Sigmoid colon (tissue), 7 donors: ENCODE measurements at places on chromosomes 2 and 18. TPM values are rescaled to one million over a fixed set of nuclear protein-coding genes. Genes with fewer than 3 reads are reported as not detected.
A peak's percentile ranks its signal among the peaks of the same experiment; 100 is the strongest.

DNA sequence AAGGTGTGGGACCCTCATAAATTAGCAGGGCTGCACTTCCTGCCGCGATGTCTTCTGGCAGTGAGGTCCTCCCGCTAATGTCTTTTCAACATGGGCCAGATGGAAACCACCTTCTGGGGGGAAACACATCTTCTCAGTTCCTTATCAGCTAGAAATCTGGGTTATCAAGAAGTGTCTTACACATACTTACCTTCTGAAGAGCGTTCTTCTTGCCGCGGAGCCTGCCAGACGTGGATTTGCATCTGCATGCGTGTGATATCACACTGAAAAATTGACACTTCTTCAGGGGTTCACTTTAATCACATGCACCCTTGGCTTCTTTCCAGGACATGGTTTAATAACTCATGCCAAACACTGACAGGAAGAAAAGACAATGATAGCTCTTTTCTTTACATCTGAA lies 163.5 kb upstream of the SOX11 start:
- no peak for DNase-seq
- H3K27me3 ChIP-seq = no peaks in the 10 kb centered on the region

GRCh38 chr2:59583173-59583765 lies 970.2 kb downstream of the BCL11A start:
- no peaks in the 10 kb centered on the region for H3K27me3 ChIP-seq
- no peak overlapping the region for H3K4me3 ChIP-seq
- DNase-seq = no peak
- H3K27ac ChIP-seq = no peak overlapping the region
- H3K4me1 ChIP-seq = no peaks in the 10 kb centered on the region

DNA sequence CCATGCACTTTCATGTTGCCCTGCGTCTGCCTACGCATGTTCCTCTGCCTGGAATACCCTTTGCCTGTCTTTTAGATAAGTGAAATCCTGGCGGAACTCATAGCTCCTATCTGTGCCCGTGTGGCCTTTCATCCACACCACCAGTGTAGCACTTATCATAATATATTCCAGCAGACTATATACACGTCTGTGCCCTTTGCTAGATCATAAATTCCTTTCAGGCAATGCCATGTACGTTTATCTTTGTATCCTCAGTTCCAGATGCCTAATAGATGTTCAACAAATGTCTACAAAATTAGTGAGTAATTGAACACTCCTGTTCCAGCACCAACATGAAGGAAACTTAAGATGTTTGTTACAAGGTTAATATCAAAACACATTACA lies 106.9 kb downstream of the COLEC12 start:
- no peaks in the 10 kb centered on the region for H3K27me3 ChIP-seq
- no peak overlapping the region for H3K27ac ChIP-seq
- H3K4me1 ChIP-seq = peaks cover 47% of the 10 kb centered on the region
- DNase-seq = no peak
- H3K36me3 ChIP-seq = no peaks in the 10 kb centered on the region

PXDN gene
- total RNA-seq = 58.1 TPM

DNA sequence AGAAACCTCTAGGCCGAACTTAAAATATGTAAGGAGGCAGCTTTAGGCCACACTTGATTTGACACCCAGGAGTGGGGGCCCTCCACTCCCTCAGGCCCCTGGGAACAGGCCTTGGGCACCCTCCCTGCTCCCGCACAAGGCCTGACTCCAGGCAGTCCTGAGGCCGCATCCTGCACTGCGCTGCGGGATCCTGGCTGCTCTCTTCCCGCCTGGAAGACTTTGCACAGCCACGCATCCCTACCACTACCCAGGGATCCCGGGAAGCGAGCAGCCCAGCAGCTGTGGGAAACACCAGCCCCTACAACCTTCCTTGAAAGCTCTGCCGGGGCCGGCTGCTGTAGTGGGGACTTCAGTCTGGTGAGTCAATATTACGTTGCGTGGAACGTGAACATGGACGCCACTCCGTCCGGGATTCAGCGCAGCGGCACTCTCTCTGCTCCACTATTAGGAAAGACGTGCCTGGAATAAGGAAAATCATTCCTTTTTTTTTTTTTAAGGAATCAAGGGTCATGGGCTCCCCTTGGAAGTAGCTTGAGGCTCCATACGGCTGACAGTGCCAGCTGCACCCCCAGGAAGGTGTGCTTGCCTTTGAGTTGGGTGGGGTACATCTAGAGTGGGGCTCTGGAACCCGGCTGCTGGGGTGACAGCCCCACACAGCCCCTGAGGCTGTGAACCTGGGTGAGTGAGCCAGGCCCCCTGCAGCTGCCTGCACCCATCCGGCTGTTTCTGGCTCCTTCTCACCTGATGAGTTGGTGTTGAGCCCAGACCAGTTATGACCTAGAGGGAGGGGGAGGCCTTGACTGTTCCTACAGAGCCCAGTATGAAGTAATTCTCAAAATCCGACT lies 119.2 kb upstream of the TMEM18 start:
- H3K4me1 ChIP-seq = no peaks in the 10 kb centered on the region
- H3K4me3 ChIP-seq = no peak overlapping the region
- H3K27me3 ChIP-seq = no peaks in the 10 kb centered on the region
- no peak for DNase-seq
- H3K36me3 ChIP-seq = no peaks in the 10 kb centered on the region

DNA sequence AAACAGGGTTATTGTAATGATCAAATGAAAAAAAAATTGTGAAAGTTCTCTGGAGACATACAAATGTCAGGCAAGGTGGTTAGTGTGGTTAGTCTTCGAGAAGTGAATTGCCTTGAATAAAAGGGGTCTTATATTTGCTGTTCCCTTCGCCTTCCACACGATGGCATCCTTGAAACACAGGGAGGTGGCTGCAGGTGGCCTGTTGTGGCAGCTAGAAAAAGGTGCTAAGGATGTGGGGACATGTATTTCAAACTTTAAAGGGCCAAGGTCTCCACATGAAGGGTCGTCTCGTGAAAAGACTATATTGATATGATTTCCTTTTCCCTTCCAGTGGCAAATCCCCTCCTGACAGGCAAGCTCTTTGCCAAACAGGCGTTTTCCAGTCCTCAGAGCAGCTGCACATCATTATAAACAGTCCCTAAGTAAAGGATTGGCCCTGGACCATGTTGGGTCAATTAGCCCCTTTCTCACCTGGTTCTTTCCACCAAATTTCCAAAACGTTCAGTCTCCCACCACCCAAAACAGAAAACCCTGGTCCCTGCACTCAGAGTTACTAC lies 68.5 kb downstream of the COPS8 start:
- peak overlapping the region; percentile 17 for H3K27ac ChIP-seq
- no peaks in the 10 kb centered on the region for H3K27me3 ChIP-seq
- no peaks in the 10 kb centered on the region for H3K36me3 ChIP-seq

DNA sequence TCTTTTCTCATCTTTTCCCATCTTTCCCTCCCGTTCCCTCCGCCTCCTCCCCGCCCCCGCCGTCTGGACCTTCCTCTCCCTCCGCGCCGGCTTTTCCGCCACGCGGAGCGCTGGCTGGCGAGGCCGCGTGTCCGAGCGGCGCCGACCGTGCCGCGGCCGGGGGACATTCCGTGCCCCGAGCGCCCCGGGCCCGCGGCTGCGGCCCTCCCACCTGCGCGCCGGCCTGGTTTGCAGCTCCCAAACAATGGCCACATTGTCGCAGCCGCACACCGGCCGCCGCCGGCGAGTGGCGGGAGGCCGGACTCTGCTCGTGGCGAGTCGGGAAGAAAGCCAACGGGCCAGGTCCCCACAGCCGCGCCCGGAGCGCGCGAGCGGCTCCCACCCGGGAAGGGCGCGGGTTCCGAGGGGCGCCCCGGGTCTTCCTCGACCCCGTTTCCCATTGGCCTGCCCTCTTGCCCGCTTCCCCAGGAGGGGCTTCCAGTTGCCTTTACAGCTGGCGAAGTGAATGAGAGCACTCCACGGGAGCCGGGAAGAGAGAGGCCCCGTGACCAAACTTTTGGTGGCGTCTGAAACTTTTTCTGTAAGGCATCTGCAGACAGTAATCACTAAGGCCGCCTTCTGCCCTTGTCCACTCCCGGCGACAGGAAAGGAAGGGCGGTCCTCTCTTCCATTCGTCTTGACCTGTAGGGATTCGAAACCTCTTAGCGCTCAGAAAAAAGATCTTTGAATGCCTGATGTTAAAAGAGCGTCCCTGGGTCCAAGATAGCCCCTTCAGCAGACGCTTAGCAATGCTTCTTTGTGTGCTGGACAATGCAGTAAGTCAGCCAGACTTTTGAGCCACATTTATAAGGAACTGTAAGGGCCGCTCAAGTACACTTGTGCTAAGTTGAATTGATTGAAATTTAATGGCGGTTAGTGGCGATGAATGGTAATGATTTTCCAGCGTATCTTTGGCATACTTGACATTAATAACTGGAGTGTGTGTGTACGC lies 6.2 kb downstream of the GLI2 start:
- DNase-seq = no peak
- H3K27me3 ChIP-seq = no peaks in the 10 kb centered on the region
- H3K27ac ChIP-seq = no peak overlapping the region
- H3K4me3 ChIP-seq = peak overlapping the region; percentile 55
- H3K4me1 ChIP-seq = peaks cover 30% of the 10 kb centered on the region

ECEL1 gene
- total RNA-seq = 0.71 TPM

GRCh38 chr18:24136967-24137373 lies 1.9 kb upstream of the CABYR start:
- no peaks in the 10 kb centered on the region for H3K36me3 ChIP-seq
- no peaks in the 10 kb centered on the region for H3K27me3 ChIP-seq
- H3K4me1 ChIP-seq = peaks cover 18% of the 10 kb centered on the region

DNA sequence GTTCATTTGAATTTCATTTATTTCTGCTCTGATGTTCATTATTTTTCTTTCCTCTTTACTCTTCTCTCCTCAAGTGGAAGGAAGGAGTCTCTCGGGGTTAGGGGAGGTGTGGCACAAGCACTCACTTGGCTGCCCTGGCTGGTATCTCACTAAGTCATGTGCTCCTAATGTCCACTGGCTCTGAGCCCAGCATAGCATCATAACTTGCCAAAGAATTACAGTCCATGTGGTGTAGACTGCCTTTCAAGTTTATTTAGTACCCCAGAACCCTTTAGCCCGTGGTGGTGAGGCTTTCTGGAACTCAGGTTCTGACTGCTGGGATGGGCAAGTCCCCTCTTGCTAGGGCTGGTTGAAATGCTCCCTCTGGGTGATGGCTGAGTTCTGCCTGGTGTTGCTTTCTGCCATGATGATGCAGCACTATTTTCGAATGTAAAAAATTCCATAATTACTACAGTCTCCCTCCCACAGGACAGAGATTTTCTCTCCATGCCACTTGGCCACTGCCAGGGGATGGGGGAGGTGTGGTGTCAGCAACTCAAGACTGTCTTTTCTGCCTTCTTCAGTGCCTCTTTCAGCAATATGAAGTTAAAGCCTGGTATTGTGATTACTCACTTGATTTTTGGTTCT lies 22.2 kb downstream of the SPAG16 start:
- peaks cover 5% of the 10 kb centered on the region for H3K4me1 ChIP-seq
- H3K27ac ChIP-seq = no peak overlapping the region
- no peak for DNase-seq

GRCh38 chr2:100882645-100883613 lies 63.0 kb downstream of the NPAS2 start:
- no peaks in the 10 kb centered on the region for H3K36me3 ChIP-seq
- no peak overlapping the region for H3K4me3 ChIP-seq
- no peak overlapping the region for H3K27ac ChIP-seq
- H3K4me1 ChIP-seq = peaks cover 20% of the 10 kb centered on the region
- no peaks in the 10 kb centered on the region for H3K27me3 ChIP-seq

DNA sequence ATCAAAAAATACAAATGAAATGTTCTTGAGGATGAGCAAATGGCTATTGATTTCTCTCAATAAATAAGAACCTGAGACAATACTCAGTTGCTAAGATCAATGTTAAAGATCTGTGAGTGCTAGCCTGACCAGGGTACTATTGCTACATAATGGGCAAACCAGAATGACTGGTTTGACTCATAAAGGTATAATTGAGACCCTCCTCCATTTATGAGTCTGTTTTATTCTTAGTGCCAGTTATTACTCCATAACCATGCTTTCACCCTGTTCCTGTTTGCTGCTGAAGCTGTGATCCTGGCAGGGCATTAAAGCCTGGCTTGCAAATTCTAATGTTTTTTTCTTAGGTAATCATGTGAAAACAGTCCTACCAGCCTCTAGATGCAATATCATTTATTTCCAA lies 56.6 kb upstream of the PPM1B start:
- H3K27ac ChIP-seq = no peak overlapping the region
- DNase-seq = no peak
- H3K27me3 ChIP-seq = no peaks in the 10 kb centered on the region
- no peaks in the 10 kb centered on the region for H3K36me3 ChIP-seq

DNA sequence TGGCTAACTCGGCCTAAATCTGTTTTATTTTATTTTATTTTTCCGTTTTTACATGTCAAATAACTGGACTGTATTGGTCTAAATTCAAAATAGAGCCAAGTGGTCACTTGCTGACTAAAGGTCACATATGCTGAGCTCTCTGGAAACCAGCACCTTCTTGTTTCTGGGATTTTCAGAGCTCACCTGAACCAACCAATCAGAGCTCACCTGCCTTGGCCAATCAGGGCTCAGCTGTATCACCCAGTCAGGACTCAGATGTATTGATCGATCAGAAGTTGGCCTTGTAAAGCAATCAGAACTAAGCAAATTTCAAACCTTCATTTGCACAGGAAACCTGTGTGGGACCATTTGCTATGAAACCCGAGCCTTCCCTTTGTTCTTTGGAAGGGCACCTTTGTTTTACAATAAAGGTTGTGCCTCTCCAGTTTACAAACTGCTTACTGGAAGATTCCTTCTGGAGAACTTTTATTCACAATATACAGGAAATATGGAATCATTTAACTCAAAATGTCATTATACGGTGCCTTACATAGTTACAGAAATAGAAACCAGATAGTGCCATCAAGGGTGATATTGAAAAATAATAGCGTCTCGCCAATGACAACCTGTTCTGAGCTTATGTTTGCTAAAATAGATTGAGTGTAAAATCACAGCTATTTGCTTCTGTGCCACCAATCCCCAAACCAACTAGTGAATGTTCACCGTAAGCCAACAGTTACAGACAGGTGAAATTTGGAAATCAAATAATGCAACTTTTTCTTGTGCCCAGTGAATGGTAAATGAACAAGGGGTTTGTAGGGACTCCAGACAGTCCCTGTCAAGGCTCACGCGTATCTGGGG lies 17.3 kb upstream of the PSD4 start:
- no peaks in the 10 kb centered on the region for H3K27me3 ChIP-seq
- no peak overlapping the region for H3K27ac ChIP-seq
- H3K4me3 ChIP-seq = peak overlapping the region; percentile 26
- no peak for DNase-seq

DNA sequence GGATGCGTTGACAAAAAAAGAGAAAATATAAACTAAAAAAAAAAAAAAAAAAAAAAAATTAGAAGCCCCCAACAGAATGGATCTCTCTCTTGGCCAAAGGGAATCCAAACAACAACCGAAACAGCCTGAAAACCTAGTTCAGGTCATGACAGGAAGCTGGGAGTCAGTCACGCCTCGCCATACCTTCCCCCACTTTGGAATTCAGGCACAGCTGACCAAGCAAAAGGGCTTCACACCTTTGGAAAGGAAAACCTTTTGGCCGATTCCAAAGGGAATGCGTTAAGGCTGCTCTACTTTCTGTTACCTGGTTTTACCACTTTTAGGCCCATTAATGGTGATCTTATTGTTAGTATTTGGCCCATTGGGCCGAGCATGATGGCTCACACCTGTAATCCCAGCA lies 17.9 kb upstream of the RMC1 start:
- peaks cover 10% of the 10 kb centered on the region for H3K36me3 ChIP-seq
- no peak overlapping the region for H3K4me3 ChIP-seq
- no peaks in the 10 kb centered on the region for H3K27me3 ChIP-seq
- DNase-seq = no peak
- no peaks in the 10 kb centered on the region for H3K4me1 ChIP-seq
- H3K27ac ChIP-seq = no peak overlapping the region

ABCG8 gene
- not detected for total RNA-seq

ACP1 gene
- total RNA-seq = 86.9 TPM
